ENCODE measurements at places on chromosomes 11 and 22.

DNA sequence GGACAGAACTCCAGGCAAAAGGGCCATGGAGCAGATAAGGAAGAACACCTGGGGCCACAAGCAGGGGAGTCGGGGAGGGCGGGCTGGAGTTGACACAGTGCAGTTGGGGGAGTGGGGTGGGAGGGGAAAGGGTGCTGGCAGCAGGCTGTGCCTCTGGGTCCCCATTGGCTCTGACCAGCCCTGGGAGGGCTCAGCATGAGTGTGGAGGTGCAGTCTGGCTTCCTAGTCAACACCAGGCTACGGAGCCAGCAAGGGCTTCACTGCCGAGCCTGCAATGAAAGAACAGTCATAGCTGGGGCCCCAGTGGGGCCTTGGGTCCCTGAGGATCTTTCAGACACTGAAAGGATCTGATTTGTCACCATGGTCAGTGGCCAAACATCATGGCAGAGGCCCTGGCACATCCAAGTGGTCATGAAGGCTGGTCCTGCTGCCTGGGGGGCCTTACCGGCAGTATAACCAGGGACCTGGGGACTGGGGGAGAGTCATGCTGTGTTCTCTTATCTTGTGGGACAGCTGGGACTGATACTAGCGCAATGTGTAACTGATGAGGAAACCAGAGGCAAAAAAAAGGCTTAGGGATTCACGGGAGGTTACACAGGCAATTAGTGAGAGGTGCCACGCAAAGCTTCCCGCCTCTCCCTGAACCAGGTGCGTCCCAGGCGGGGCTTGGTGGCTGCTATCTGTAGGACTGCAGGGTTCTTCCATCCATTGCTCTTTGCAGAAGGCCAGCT lies 11.6 kb downstream of the SLC37A2 start:
- no peak for DNase-seq

DNA sequence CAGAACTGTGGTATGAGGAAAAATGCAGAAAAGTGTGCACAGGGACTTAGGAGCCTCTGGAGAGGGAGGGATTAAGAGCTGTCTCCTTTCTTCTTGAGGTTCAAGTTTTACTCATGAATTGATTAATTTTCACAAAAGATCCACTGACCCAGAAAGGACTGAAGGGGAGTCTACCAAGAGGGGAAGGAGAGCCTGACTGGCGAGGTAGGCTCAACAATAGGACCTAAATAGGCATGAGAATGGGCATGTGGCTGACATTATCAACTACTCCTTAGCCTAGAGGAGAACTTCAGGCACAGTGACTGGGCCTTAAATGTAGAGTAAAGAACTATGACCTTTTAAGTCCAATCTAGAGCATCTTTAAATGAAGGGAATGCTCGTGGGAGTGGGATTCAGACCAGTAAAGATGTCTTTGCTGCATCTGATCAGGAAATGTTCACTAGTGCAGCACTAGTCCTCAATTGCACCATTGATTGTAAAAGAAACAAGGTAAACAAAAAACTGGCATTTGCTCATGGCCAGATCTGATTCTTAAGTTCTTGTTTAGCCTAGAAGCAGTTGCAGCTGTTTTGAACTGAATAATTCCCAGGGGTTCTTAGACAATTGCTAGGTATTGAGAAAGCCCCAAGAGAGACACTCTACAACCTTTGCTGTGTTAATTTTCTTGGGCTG lies 135.6 kb downstream of the RAB38 start:
- DNase-seq, result no peak

DNA sequence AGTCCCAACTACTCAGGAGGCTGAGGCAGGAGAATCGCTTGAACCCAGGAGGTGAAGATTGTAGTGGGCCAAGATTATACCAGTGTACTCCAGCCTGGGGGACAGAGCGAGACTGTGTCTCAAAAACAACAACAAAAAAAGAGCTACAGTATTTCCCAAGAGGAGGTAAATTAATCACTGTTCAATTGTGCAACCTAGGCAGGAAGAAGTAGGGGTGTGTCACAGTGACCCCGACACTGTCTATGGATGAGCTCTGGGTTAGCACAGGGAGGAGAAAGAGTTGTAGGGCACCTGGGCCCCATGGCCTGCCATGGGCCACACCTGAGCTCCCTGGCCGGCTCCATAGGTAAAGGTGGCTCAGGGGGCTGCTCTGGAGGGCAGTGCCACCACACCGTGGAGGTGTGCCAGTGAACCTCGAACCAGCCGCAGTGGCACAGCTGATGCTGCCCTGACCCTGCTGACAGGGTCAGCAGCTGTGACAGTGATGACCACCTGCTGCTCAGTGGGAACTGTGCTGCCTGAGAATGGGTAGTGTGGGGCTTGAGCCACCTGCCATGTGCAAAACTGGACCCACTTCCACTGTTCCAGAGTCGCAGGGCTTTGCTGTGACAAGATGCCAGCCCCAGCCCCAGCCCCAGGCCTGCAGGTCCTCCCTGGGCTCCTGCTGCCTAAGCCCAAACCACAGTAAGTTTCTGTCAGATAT lies 84.0 kb upstream of the PITPNB start:
- no peak for DNase-seq

DNA sequence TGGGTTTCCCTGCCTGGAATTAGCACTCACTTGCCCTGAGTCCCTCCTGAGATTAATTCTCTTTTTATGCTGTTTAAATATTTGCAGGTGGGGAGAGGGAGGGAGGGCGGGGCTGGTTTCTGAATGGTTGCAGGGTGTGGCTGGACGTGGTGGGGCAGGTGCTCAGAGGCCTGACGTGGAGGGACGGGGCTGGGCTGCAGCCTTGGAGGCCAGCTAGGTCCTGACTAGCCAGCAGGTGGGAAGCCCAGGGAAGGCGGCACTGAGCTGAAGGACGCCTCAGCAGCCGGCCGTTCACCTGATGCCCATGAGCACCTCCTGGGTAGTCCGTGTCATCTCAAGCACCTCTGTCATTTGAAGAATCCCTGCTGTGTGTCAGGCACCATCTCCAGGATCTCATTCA lies 21.3 kb downstream of the SGSM1 start:
- DNase-seq, result no peak

DNA sequence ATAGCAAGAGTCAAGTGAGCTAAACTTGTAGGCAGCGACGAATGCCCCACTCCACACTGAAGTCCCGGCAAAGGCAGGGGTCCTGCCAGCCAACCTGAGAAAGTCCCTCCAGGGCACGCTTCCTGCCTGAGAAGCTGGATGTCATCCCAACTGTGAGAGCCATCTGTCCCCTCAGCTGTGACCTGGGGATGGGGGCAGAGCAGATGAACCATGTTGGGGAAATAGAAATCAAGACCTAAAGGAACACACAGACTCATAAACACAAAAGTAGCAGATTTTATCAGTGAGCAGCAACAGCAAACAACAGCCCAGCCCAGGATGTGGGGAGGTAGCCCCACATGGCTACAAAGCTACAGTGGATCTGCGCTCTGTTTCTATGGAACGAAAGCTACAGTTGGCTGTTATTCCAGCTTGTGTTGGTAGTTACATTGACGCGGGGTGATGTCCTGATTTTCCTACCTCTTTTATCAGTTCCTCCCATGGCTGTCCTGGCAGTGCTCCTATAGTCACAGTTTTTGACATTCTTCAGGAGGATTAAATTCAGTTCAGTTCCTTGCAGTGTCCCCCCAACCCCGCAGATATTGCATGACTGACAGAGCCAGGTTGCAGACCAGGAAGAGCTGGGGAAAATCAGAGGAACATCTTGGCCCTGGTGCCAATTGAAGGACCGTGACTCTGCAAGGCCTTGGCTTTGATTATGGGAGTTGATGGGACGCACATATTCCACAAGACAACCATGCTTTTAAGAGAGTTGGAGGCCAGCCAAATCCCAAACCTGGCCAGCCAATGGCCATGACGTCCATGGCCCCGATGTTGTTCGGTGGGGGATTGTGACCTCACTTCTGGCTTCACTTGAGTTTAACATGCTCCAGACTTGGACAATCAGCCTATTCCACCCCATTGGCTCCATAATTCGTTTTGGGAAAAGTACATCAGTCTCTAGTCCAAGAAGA lies 14.6 kb downstream of the MRGPRD start:
- no peak for DNase-seq

- no peak for DNase-seq
Measured at GRCh38 chr22:20554824-20555223, 47.4 kb downstream of the MED15 start.

DNA sequence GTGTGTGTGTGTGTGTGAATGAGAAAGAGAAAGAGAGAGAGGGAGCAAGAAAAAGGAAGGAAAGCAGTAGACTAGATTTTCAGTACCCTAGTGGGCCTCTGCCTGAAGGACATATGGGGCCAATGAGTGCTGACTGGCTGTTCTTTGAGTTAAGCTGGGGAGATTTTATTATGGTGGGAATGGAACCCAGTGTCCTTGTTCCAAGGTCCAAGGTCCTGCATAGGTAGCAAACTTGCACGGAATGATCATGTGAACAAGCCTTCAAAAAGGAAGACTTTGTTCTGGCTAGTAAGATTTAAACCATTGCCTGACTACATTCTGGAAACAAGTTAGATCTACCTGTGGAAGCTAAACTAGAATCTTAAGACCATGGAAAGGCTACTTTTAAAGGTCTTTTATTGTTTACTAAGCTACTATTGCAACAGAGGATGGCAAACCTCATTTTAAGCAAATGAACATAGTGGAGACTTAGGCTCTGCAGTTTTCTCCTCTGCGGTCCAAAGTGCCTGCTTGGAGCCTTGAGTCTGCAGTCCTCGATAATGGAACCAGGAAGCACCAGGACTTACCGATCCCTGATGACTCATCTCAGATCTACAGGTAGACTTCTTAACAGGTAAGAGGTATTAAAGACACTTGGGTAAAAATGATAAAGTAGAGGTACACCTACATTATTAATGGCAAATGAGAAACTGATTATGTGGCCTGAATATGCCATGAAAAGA lies 10.2 kb upstream of the GRAMD1B start:
- no peak for DNase-seq

DNA sequence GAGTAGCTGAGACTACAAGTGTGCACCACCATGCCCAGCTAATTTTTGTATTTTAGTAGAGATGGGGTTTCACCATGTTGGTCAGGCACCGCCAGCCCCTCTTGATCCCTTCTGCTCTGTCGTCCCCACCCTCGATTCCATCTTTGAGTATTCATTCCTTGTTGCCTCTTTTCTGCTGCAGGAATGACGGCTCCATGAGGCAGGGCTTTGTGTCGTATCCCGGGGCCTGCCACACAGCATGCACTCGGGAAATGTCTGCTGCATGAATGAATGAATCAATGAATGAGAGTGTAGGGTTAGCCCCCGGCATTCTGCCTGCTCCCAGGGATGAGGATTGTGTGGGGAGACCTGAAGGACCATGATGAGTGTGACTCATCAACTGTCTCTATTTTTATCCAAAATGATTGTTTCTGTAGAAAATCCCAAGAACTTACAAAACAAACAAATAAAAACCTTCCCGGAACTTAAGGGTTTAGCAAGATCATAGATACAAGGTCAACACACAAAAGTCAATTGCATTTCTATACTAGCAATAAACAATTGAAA lies 54.6 kb upstream of the SLC22A12 start:
- peak; percentile 4 for DNase-seq

DNA sequence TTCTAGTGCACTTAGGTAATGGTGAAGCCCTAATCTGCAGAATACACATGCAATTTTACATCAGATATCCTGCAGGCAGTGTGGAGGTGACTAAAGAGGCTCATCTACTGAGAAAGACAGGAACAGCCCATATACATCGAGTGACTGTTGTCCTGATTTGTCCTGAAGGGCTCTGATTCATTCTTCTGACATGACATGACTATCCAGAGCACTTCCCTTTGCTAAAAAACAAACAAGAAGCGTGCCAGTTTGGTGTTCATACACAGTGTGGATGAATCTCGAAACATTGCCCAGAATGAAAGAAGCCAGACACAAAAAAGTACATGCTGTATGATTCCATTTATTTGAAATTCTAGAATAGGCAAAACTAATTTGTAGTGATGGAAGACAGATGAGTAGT lies 48.0 kb upstream of the AMPD3 start:
- DNase-seq, result peak; percentile 35

- peak; percentile 63 for DNase-seq
Measured at GRCh38 chr22:32846780-32847491, 45.4 kb downstream of the TIMP3 start.

DNA sequence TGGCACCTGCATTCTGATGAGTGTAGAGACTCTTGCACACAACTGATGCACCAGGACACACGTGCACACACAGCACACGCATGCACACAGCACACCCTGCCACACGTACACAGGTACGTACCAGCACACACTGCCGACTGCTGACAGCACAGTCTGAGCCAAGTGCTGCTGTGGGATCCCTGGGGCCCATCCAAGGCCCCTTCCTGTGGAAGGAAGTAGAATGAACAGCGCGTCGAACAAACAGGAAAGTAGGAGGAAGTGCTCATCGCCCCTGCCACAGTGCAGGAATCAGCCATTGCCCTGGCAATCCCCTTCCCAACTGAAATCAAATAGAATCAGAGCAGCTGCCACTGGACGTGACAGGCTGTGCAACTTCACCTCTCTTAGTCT lies 57.9 kb downstream of the CD82 start:
- DNase-seq, result no peak

DNA sequence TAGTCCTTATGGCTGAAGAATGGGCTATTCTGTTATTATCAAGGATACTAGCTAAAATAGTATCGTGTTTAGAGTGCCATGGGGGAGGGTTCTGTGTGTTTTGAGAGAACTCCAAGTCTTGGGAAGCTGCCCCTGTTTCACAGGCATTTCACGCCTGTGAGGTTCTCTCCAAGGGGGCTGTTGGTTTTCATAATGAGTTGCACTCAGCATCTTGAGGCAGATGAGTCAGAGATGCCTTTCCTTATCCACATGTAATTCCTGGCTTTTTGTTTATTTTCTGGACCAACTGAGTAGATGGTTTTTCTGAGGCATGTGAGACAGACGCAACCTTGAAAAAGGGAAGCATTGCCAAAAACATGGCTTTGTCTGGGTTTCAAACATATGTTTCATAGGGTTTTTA lies 203.7 kb downstream of the ARHGAP42 start:
- DNase-seq, result peak; percentile 99

DNA sequence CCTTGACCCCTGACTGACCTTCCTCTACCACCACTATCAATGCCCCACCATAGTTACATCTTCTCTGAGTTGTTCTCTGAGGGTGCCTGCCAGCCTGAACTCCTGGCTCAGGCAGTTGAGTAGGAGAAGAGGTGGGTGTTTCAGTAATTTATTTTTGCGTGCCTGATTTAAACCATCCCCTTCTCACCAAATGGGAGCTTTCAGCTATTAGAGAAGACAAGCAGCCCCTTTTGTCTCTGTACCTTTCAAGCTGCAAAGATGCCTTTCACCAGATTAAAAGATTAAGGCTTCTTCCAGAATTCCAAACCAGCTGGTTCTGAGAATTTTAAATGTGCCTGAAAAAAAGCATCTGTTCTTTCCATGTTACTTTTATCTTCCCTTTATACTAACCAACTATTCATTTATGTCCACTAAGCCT lies 223.8 kb downstream of the FAM76B start:
- no peak for DNase-seq

DNA sequence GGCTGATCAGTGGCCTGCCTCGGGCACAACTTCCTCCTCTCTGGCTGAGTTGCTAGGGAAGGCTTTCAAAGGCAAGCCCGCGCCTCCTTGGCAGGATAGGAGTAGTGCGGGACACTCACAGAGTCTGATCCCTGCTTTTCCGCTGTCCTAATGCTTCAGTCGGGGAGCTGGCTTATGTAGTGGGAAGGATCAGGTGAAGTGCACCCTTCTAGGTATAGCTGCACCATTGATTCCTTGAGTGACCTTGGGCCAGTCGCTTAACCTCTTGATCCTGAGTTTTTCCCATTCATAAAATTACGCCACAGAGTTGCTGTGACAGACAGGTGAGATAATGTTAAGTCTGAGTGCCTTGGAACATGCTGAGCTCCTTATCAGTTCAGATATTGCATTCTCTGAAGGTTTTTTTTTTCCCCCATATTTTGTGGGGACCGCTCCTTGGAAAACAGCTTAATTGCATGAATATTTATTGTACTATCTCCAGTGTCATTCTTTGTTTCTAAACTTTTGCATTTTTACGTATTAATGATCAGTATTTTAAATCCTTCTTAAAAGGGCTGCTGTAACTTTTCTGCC lies 961 bp downstream of the IPO7 start:
- no peak for DNase-seq
